Panc1 (cell line): ENCODE measurements at places on chromosomes 12 and 14.

DNA sequence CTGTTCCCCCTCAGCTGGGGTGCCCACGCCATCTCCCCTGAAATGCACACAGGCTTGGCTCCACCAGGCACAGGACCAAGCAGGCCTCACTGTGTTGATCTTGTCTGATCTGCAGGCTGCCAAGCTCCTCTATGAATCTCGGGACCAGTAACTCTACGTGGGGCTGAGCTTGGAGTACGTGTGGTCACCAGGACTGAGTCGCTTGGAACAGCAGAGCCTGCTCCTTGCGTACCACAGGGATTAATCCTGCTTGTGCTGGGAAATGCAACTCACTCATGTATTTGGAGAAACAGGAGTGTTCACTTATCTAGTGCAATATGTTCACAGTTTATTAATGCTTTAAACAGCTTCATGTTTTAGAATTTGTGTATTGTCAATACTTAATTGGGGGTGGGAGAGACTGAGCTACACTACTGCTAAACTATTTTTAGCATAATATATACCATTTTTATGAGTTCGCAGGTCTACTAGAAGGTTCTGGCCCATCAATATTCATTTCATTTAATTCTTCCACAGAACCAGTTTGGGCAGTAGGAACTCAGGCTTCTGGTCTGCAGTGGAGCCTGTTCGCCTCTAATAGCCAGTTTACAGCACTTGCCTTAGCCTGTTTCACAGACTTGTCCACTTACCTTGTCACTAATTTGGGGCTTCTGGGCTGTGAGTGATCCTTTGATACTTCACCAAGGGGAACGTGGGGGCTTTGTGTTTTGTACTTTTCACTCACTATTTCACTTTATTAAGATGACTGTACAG is 17.4 kb downstream of the ZFYVE21 start:
- DNase-seq: no peak

- no peak for DNase-seq
Observed at GRCh38 chr12:39239490-39240486, 203.1 kb downstream of the KIF21A start.

DNA sequence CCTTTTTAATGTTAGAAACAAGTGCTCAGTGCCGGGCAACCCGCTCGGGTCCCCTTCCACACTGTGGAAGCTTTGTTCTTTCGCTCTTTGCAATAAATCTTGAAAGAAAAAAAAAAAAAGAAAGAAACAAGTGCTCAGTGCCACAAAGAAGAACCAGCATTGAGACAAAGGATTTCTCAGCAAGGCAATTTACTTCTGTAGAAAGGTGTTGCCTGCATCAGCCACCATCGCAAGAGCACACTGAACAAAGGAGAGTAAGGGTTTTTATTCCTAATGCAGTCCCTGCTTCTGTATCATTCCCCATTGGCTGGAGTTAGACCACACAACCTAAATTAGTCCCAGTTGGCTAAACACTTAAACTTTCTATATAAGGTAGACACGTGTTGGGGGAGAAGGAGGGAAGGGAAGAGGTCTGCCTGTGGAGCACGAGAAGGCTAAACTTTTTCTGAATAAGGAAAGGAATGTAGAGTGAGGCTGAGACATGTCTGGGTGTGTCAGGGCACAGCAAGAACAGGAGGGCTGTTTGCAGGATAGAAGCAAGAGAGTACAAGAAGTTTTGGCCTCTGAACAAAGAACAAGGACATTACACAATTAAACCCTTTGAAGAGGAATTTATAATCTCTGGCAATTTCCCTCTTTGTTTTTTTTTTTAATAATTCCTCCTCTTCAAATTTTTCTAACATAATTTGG is 21.4 kb downstream of the KLRF2 start:
- DNase-seq: no peak

- DNase-seq: no peak
Observed at GRCh38 chr12:15222219-15222618, 1.0 kb upstream of the RERG start.

- no peak for DNase-seq
Observed at GRCh38 chr14:52960627-52961026, 9.8 kb upstream of the FERMT2 start.

- no peak for DNase-seq
Observed at GRCh38 chr12:3446653-3447270, 44.2 kb upstream of the PRMT8 start.

GRCh38 chr14:101620821-101621785 is 59.8 kb downstream of the DIO3 start:
- DNase-seq: no peak

GRCh38 chr12:109462868-109463692 is 14.0 kb downstream of the KCTD10 start:
- DNase-seq: peak; percentile 50

- DNase-seq: peak; percentile 85
Observed at GRCh38 chr12:89019439-89020120, 332.7 kb downstream of the DUSP6 start.

DNA sequence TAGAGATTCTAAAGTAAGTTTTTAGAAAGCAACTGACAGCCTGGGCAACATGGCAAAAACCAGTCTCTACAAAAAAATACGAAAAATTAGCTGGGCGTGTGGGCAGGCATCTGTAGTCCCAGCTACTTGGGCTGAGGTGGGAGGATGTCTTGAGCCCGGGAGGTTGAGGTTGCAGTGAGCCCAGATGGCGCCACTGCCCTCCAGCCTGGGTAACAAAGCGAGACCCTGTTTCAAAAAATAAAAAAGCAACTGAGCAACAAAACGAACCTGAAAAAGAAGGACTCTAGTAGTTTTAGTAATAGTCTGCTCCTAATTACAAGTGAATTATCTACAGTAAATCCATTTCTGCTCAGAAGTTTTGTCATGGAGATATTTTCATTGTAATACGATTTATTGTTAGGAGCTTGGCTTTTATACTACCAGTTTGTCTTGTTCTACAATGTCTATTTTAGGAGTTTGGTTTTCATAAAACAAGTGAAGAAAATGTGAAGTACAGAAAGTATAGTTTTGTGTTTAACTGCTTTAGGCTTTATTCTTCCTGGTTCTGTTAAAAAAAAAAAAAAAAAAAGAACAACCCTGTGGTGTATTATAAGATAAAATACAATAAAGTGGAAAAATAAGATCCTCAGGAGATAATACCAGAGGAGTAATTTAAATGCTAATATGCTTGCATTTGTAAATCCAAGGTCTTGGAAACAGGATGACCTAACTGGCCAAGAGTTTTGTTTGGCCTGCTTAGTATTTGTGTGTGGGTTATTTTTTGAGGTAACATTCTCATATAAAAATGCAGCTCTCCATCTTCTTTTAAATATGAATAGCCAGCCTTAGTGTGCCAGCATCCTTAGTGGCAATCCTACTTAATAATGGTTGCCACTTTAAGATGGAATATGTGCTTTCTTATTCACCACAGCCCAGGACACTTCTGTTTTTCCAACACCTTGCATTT is 2.8 kb downstream of the TMX1 start:
- DNase-seq: no peak
